ENCODE measurements at places on chromosomes 5 and 9.

DNA sequence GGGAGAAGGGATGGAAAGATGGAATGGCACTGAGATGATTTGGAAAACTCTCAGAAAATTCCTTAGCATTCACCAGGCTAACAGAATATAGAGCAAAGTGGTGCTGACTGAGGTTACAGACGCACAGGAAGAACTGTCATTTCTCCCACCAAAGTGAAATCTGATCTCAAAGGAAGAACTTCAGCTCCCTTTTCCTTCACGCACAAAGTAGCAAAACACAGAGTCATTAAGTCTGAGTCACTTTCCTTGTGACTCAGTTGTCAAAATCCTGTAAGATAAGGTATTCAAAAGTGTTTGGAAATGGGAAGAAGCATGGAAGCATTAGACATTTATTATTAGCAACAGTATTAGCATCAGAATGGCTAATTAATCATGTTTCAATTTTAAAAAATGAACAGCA, 11.7 kb downstream of the MPDZ start:
- DNase-seq, result no peak

DNA sequence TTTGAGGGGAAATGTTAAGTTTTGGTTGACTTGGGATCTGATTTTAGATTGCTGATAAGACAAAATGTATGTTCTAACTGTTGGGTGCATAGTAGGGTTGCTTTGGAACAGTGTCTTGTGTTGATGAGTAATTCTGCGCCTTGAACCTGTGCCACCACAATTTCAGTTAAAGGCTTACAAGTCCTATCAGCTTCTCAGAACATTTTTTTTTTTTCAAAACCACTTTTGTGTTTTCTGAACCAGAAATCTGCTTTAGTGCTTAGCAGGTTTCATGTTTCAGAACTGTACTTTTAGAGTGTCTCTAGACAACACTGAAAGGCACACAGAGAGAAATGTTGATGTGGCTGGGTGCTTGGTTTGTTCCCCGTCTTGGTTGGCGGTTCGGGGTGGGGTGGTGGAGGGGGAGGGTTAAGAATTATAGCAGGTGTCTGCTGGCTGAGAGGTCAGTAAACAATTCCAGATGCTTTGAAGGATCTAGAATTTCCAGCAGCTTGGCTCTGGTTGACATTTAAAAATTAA, 84.6 kb downstream of the ANKRD55 start:
- no peak for DNase-seq

- no peak for DNase-seq
These were observed 66.9 kb downstream of the PSMB7 start for GRCh38 chr9:124348363-124348762.

DNA sequence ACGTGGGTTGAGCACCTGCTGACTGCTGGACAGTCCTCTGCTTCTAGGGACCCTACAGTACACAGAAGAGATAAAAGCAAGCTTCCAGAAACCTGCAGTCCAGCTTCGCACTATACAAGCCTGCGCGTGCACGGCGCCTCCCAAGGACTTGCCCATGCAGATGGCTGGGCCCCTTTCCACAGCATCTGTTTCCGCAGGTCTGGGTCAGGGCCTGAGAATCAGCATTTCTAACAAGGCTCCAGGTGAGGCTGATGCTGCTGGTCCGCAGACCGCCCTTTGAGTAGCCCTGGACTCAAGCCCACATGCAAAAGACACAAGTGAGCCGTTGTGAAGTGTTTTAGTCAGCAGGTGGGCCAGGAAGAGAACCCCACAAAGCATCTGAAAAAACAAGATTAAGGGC, 133.1 kb downstream of the HSD17B3 start:
- no peak for DNase-seq

DNA sequence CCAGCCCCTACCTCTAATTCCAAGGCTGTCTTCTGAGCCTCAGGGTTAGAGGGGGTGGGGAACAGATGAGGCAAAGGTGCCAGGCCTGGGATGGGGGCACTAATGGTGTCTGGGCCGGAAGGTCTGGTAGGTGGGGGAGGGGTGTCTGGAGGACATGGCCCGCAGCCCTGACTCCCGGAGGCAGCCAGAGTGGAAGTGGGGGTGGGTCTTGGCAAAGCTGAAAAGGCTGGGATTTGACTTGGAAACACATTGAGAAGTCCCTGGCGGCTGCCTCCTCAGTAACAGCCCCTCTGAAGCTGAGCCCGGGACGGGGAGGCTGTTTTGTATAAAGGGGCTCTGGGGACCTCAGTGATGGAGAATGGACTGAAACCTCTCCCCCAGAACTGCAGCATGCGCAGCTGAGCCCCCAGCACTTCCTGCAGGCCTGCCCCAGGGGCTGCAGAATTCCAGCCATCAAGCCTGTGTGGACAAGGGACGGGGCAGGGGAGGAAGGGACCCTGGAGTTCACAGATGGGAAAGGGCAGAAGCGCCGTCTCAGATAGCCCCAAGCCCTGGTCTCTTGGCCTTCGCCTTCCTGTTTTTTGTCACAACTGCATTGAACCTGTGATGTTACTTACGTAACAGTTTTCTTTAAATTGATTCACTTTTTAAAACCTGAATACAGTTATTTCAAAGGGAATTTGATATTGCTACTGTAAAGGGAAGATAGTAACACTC, 49.3 kb upstream of the SYNPO start:
- DNase-seq, result no peak

DNA sequence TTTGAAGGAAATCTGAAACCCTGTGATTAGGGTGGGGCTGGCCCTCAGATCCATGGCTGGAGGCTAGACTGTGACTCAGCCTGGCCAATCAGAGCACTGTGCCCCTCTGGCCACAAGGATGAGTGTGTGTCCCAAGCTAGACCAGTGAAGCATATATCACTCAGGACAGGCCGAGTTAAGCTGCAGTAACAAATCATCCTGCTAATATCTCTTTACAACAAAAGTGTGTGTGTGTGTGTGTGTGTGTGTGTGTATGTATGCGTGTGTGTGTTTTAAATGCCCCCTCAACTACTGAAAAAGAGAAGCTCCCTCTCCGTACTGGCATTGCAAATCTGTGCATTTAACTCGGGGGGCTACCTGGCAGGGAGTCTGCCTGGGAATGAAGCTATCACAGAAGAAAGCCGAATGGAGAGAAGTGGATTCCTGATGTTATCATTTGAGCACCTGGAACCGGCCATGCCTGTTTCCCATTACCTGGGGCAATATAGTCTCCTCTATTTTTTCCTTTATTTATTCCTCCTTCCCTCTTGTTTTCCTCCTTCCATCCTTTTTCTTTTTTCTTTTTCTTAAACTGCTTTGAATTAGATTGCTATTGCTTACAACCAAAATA, 25.6 kb downstream of the STC2 start:
- no peak for DNase-seq

- DNase-seq, result no peak
These were observed 399.2 kb upstream of the GRAMD2B start for GRCh38 chr5:126023994-126024441.

- no peak for DNase-seq
These were observed 7.9 kb downstream of the GADD45G start for GRCh38 chr9:89612566-89613278.

GRCh38 chr5:165631235-165631634, 2125.8 kb downstream of the MAT2B start:
- no peak for DNase-seq

DNA sequence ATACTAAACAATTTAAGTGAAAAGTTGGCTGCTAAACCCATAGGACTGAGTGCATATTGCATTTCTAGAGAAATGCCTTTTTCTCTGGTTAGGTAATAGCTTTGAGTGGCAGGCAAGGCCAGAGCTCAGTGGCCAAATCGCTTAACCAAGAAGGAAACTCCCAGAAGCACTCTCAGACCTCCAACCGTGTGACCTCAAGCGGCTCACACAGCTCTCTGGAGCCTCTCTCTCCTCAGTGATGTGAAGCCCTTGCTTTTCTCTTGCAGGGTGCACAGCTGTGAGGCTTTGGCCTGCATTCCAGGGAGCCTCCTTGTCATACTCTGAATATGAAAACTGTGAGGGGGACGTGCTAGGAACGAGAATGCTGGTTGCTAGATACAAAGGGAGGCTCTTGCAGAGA, 106.7 kb downstream of the INSYN2B start:
- DNase-seq, result no peak

- DNase-seq, result no peak
These were observed 14.8 kb downstream of the STC2 start for GRCh38 chr5:173313351-173313801.

DNA sequence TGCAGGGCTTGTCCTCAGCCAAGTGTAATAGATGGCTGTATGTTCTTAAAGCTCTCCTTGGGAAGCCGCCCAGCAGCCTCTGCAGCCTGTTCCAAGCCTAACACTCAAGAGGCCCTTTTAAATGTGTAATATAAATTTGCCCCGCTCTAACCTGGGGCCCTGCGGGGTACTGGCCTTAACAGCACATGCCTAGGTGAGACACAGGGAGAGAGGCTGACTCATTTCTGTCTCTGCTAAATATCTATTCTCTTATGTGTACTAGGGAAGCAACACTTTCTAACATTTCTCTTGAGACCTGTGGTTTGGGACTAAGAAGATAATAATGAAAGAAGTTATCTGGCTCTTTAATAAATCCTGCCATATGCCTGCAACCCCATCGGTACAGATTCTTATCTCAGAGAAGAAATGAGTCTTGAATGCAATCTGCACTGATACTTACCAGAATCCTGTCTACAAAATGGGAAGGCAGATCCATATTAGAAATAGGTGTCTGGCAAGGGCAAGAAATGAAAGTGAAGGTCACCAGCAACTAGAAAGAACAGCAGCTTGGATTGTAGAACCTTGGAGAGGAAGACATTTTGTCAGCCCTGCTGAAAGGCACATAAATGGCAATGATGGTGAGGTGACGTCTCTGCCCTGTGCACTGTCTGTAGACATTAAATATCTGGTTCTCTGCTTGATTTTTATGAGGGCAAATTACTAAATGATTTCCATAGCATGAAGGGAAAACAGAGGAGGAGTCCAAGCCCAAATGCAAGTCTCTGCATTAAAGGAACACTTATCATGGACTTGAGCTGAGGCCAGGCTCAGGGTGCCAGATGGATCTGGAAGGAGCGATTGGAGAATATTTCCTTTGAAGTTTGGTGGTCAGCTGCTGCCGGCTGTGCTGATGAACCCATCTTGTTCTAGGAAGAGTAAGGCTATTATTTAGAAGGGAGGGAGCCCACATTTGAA, 14.5 kb upstream of the TGFBI start:
- no peak for DNase-seq

- DNase-seq, result no peak
These were observed 21.4 kb downstream of the LHFPL2 start for GRCh38 chr5:78627175-78627574.

GRCh38 chr5:10631316-10631996, 67.6 kb downstream of the ANKRD33B start:
- DNase-seq, result no peak

GRCh38 chr5:172837640-172838039, 3.6 kb downstream of the ERGIC1 start:
- no peak for DNase-seq

GRCh38 chr9:88737031-88737430, 202.1 kb downstream of the NXNL2 start:
- no peak for DNase-seq

DNA sequence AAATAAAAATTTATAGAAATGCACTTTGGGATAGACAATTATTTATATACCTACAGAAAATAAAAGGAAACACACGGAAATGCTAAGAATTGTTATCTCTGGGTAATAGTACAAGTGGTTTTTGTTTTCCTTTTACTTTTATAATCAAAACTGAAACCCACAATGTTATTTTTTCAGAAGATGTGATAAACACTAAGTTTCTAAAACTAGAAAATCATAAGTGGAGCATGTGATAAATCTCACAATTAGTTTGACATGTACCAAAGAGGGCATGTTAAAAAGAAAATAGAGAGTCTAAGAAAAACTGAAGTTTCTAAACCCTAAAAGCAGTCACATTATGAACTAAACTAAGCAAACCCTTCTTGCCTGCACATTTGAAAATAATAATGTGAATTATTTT, 61.1 kb downstream of the OXCT1 start:
- DNase-seq, result no peak

- no peak for DNase-seq
These were observed 82.4 kb downstream of the ZNF354C start for GRCh38 chr5:179142434-179143198.

Measured in 8988T (cell line).